Naive B cell (primary cell): ENCODE measurements at places on chromosomes 12 and 14.

DNA sequence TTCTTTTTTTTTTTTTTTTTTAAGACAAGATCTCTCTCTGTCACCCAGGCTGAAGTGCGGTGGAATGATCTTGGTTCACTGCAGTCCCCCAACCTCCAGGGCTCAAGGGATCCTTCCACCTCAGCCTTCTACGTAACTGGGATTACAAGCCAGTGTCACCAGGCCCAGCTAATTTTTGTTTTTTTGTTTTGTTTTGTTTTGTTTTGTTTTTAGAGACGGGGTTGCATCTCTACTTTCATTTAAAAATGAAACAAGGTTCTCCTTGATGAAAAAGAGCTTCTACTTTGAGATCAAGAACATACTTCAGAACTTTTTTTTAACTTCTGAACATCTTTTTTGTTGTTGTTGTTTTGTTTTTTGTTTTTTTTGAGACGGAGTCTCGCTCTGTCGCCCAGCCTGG is 121.7 kb upstream of the PRB2 start:
- DNase-seq, result no peak

- DNase-seq, result no peak
Measured at GRCh38 chr12:119835068-119835467, 42.1 kb downstream of the CIT start.

DNA sequence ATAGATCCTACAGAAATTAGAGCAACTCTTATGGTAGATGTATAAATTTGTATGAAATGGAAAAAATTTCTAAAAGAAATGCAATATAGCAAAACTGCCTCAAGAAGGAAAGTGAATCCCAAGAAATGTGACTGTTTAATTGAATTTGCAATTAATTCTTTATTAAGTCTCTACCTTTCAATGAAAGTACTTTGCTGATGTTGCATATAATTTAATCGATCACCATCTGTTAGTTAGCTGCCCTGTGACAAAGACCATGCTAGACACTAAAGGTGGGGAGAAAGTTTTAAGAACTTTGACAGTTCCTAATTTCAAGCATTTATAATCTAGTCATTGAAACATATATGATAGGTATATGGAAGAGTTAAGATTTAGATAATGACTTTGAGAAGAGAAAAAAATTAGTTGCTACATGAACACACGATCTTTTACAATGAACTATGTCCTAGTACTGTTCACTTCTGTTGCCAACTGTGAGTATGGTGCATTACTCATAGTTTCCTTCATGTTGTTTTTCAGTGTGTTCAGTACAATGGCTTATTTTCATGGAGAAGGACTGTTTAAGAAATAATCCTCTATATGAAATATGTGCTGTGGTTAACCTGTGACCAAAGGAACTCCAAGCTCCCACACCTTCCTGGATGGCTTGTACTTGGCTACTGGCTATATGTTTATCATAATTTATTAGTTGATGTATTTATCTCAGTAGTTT is 128.4 kb downstream of the METTL25 start:
- no peak for DNase-seq

DNA sequence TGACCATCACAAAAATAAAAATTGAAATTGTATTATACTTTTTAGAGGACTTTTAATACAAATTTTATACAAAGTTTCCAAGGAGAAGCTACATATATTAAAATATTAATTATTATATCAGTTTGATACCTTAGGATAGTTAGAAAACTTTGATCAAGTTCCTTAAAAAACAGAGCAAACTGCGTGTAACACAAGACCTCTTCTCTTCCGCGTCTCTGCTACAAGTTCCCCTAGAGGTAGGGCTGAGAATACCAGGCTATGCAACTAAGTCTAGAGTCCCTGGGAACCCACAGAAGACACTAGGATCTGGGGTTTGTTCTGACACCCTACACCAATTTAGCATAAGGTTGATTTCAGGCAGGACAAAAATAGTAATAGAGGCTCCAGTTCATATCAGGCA is 319.0 kb downstream of the FOXG1 start:
- no peak for DNase-seq

DNA sequence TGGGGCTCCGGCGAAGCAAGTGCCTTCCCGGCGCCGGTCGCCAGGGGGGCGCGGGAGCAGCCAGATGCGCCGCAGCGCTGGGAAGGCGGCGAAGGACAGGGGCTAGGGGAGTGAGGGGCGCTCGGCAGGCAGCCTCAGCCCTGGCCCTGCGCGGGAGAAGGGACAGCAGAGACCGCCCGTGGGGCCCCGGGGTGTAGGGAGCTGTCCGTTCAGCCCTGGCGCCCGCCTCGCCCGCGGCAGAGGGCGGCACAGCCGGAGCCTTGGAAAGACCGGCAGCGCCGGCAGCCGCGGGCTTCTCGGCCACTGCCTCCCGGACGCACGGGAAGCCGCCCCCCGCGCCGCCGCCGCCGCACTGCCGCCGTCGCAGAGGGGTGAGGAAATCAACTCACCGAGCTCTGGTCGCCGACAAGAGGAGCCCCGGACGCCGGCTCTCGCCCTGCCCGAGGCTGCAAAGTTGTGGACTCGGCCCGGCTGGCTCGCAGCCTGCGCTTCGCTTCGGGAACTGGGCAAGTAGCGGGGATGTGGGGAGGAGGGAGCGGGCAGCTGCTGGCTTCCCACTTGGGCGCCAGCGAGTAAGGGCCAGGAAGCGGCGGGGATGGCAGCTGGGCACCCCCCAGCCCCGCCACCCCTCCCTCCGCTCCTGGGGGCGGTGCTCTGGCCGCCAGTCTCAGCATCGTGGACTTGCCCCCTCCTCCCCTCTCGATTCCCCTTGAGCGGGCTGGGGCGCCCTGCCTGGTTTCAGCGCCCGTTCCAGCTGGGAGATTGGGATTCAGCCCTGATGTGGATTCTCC is at the start of gene ZDHHC22:
Gene ZDHHC22, minus strand, starts transcription at position 578 of the 791 bp plus-strand sequence. CDS start 2,053 bp downstream, outside the sequence.
- no peak for DNase-seq

GRCh38 chr12:82290415-82290814 is 67.8 kb downstream of the CCDC59 start:
- no peak for DNase-seq

DNA sequence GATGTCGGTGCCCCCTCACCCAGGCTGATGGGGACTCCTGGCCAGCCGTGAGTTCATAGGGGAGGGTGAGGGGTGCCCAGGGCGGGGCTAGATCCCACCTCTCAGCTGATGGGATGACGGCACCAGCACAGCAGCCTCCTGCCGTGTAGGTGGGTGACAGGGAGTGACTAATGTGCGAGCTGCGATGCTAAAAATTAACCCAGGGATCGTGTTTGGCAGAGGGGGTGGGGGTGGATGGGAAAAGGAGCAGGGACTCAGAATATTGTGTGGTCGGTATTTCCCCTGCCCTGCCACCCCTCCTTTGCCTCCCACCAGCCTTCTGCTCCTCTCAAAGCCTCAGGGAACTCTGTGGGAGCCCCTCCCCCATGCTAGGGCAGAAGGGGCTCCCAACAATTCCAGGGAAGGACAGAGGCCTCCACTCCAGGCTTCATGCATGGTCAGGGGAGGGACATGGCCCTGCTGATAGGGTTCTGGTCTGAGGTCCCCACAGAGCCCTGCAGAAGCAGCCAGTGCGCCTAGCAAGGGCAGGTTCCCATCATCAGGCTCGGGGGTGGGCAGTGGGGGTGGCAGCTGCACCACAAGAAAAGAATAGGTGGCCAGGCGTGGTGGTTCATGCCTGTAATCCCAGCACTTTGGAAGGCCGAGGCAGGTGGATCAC is 12.5 kb downstream of the TAMALIN start:
- peak; percentile 51 for DNase-seq

- no peak for DNase-seq
Measured at GRCh38 chr12:132238488-132238854, 90.9 kb downstream of the GALNT9 start.

GRCh38 chr12:2003676-2004112 is 563 bp downstream of the DCP1B start:
- DNase-seq, result no peak

DNA sequence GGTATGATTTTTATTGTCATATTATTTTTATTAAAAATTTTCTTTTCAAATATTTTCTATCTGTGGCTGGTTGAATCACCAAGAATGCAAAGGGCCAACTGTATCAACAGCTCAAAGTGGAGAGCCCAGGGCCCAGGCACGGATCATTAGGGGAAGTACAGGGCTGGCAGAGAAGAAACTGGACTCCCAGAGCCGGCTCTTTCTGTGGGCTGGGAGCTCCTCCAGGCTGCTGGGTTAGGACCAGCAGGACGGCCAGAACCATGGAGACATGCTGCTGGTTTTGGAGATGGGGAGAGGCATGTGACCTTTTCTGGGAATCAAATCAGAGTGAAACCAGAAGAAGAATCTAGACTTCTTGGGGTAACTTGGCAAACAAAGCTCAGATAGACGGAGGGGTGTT is 220.5 kb downstream of the CACNA1C start:
- DNase-seq, result no peak

- no peak for DNase-seq
Measured at GRCh38 chr12:112979041-112979680, 842 bp downstream of the OAS2 start.

DNA sequence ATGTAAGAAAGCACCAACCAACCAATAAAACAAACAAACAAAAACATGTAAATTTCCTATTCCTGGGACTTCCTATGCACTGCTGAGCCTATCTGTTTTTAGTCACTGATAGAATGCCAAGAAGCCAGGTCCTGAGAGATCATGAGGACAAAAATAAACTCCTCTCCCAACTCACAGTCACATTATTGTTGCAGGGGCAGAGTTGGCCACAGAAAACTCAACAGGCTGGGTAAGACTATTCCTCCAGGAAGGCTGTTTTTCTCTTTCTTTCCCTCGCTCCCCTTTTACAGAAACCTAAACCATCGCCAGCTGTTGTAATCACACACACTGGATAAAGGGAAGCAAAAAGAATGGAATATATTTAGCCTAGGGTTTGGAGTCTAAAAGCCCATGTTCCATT is 55.8 kb upstream of the METAP2 start:
- DNase-seq, result no peak

- DNase-seq, result no peak
Measured at GRCh38 chr12:50788561-50788960, 24.7 kb downstream of the ATF1 start.

- no peak for DNase-seq
Measured at GRCh38 chr12:5900533-5901205, 44.4 kb downstream of the ANO2 start.
